ENCODE measurements at places on chromosomes 13 and 19.
A peak's percentile ranks its signal among the peaks of the same experiment; 100 is the strongest.

DNA sequence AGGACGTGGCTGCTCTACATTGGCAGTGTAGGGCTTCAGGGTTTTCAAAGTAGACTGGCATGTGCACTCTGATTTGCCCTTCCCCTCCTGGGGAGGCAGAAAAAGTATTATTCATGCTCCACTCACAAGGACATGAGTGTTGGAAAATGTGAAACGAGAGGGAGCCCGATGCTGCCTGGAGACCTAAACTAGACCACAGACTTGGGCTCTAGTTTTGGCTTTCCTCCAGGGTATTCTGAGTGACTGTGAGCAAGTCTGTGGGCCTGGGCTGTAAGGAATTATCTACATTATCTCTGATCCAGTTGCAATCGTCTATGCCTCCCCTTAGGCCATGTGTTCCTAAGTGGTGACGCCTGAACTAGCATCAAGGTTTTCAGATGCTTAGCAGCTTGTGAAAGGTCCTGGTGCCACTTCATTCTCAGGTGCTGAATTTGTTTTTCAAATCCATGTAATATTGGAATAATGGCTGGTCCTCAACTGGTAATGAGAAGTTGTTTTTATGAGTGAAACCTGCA lies 55.0 kb downstream of the MRPL57 start:
- no peak for DNase-seq

DNA sequence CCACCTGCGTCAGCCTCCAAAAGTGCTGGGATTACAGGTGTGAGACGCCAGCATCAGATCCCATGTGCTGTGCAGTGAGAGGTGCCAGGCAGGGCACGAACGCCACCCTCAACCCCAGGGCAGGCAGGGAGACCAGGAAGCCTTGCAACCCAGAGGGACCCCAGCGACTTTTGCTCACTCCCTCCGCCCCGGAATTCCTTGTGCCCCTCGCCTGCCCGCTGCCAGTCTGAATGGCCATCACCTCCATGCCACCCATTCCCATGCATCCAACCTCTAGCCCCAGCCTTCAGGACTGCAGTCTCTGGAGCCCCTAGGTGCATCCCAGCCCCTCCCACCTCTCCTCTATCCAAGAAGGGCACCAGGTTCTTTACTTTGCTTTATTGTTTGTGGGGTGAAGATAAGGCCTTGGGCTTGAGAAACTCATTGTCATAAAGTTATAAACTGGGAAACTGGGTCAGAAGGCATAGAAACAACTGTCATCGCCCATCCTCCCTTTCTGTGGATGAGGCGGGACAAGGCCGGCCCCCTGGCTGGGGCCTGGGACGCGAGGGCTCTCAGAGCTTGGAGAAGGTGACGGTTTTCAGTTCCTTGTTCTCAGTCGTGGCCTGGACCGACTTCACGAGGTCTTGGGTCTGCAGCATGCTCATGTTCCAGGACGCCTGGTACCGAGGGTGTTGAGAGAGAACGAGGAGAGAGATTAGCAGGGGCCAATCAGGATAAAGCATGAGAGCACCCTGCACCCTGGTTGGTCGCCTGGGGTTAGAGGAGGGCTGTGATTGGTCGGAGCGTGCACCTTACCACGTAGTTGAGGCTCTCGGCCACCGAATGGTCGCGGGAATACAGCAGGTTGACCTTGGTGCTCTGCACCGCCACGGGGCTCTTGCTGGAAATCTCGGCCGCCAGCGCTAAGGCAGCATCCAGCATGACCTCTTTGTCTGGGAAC lies 2.6 kb upstream of the LGALS4 start:
- no peak for DNase-seq

GRCh38 chr13:109593230-109593629 lies 193.2 kb downstream of the IRS2 start:
- DNase-seq: no peak

GRCh38 chr13:110616103-110617101 lies 1.1 kb downstream of the NAXD start:
- no peak for DNase-seq

DNA sequence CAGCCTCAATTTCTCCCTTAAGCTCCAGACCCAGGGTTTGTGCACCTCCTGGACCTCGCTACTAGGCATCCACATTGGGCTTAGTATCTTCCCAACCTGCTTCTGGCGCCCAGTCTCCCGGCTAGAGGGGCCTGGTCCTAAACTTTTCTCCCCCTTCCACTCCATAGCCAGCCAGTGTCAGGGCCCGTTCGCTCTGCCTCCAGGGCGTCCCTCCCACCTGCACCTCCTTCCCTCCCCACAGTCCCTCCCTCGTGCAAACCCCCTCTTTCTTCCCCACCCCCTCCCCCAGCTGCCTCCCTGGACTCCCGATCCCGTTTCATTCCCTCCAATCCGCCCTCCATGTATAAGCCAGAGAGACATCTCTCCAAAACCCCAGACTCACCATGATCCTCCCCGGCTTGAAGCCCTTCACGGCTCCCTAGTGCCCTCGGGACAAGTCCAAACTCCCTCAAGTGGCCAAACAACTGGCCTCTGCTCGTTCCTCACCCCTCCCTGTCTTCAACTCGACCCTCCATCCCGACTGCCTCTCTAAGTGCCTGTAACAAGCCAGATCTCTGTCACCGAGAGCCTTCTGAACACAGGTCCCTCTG lies 997 bp upstream of the SAMD4B start:
- DNase-seq: peak; percentile 26

GRCh38 chr13:46756977-46757376 lies 40.0 kb downstream of the ESD start:
- no peak for DNase-seq

DNA sequence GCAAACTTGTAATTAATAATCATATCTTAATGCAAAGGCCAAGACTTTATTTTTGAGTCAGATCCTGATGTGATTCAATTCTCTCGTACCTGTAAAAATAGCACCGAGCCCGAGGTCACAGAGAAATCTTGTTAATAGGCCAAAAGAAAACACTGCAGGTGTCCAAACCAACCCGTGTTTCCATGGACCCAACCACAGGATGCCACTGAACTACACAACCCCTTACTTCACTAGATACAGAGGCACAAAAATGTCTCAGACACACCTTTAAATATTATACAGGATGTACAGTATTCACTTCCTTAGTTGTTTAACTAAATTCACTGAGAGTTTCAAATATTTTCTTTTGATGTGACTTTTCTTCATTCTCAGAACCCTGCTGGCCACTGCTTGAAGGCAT lies 530.9 kb downstream of the MYO16 start:
- no peak for DNase-seq

- DNase-seq: no peak
Measured at GRCh38 chr13:105672881-105673280, 862.6 kb downstream of the EFNB2 start.

DNA sequence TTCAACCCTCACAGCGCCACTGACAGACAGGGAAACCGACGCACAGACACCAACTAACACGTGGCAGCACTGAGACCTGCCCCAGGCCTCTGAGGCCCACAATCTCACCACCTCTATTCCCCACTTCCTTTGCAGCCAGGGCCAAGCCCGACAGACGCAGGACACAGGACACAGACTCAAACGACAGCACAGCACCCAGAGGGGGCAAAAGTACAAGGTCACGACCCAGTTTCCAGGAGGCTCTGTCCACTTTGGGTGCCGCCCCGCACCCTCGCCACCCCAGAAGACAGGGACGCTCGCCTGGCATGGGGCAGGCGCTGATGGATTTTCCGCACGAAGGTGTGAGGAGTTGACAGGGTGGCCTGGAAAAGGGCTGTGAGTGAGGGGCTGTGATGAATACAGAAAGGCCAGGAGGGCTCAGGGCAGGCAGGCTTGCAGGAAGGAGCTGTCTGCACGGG lies 48.8 kb downstream of the MLLT1 start:
- DNase-seq: no peak

DNA sequence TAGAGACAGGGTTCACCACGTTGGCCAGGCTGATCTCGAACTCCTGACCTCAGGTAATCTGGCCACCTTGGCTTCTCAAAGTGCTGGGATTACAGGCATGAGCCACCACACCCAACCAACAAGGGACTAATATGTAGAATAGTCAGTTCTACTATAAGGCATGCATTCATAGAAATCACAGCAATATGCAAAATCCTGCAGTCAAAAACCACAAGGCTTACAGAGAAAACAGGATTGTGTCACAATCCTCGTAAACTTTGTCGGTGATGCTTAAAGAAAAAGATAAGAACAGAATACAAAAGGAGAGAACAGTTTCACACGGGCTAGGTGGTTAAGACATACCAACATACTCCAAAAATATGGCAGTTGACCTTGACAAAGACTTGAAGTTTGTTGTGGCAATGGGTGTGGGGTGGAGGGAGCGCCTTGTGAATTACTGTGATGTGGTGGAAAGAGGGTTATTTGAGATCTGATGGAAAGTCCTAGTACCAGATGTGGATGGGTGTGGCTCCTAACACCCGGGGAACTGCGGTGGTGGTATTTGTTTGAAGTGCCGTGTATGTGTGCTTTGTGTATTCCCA lies 12.4 kb downstream of the NOSIP start:
- DNase-seq: peak; percentile 81

DNA sequence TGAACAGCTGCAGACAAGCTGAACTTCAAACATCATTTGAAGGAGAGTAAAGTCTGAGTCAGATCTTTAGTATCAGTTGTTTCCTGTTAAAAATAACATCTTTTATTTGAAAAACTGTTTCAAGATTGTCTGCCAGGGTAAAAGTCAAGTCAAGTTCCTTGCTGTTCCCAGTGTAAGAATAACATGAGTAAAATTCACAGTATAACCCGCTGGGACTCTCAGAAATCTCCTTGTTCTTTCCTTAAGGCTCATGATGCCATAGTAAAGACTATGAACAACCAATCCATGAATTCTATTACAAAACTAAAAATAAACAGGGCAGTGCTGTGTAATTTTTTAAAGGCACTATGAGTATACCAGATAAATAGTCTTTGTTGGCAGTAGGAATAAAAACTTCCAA lies 112.9 kb downstream of the IRS2 start:
- DNase-seq: no peak

DNA sequence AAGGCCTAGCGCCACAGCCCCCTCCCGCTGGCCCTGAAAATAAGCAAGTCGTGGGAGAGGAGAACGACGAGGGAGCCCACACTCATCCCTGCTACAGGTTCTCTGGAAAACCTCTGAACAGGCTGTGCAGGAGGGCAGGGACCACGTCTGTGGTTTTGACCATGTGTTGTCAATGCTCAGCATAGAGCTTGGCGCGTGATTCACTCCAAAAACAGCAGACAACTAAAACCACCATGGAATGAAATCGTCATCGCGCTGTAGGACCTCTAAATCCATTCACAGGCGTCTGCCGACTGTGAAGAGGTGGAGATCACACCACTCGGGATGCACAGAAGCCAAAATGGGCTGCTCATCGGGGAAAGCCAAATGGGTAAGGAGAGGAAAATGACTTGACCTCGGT lies 121.3 kb downstream of the COL4A1 start:
- DNase-seq: no peak

DNA sequence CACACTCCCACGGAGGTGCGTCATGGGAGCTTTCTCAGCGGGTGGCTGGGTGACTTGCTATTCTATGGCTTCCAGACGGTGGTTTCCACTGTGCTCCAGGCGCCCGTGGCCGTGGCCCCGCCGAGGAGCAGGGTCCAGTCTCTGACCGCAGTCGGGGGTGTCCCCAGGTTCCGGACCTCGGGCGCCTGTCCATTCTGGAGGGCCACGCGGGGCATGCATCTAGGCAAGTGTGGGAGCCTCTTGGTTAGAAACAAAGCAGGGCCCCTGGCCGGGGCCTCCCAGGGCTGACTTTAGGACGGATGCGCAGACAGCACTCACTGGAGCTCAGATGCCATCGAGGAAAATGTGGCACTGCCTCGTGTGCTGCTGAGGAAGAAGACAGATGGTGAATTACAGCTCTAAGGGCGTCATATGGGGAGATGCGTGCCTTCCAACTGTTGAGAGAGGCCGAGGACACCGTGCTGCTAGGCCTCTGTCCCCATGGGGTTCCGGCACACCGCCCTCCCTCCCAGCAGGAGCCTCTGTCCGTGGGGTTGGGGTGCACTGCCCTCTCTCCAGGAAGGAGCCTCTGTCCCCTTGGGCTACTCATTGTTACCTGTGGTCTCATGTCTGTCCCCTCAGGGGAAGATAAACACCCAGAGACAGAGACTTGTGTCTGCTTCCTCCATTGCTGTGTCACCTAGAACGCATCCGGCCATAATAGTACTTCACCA lies 38.1 kb downstream of the TMEM255B start:
- DNase-seq: no peak

- no peak for DNase-seq
Measured at GRCh38 chr13:28535734-28536133, 40.8 kb upstream of the FLT1 start.

DNA sequence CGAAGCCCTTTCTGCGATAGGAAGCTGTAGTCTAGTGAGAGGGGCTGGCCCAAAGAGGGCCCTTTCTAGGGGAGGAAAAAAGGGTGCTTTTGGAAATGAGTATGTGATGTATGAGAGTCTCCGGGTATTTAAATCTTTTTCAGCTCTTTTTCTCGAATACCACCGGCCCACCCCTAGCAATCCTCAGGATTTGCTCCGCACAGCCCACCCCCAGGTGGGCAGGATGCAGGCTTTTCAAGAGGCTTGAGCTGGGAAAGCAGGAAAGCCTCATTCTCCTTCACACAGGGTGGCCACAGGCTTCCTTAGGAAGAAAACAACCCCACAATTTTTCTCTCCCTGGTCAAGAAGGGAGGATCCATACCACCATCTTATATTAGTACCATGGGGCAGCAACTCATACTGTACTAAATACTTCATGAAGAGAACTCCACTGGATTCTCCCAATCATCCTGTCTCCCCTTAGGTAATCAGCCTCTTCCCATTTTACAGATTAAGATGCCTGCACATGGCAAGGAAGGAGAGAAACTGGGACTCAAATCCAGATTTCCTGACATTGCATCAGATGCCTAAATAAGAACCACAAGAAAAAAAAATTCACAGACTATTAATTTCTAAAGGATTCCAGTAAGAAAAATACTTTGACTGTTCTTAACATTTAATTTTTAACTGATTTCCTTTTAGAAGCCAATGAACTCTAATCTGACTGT lies 84.4 kb downstream of the STK24 start:
- no peak for DNase-seq

DNA sequence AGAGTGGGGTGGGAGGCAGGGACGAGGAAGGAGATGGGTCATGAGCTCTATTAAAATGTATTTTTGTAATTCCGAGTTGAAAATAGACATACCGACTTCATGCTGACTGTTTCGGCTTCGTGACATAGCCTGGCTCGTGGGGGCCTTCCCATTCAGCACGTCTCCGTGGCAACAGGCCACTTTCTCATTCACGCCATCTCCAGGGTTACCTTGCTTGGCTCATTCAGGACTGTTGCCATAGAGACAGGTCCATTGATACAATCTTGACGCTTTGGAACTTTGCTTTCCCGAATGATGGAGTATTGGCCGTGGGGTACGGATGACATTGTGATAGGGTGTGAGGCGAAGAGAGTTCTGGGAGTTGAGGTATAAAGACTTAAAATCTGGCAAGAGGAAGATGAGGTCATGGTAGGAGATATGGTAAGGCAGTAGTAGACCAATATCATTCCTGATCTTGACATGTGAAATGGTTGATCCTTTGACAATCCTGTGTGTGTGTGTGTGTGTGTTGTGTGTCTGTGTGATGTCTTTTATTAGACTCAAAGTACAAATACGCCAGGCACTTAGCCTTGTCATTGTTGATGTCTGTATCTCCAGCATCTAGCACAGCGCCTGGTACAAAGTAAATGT lies 97.3 kb downstream of the CACNA1A start:
- DNase-seq: no peak

Measured in CD4-positive, alpha-beta T cell treated with Interleukin-6 at 100 ng/mL for 8 hours (primary cell).